ENCODE measurements at places on chromosomes 6 and 20.

DNA sequence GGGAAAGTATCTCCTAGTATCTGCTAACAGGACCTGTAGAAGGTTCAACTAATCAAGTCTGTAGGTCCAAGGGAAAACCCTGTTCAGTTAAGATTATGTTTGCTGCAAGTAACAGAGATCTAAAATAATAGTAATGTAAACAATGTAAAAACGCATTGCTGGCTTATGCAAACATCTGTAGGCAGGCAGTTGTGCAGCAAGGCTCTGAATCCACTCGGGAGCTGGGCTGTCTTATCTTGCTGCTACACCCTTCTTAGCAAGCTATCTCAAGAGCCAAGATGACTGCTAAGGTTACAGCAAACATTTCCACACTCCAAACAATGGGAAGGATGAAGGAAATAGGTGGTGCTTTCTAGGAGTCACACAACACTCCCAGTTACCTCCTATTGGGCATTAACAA is 397.3 kb upstream of the NRSN1 start:
- no peak for DNase-seq

GRCh38 chr20:31607640-31608250 is 2.7 kb downstream of the ID1 start:
- no peak for DNase-seq

DNA sequence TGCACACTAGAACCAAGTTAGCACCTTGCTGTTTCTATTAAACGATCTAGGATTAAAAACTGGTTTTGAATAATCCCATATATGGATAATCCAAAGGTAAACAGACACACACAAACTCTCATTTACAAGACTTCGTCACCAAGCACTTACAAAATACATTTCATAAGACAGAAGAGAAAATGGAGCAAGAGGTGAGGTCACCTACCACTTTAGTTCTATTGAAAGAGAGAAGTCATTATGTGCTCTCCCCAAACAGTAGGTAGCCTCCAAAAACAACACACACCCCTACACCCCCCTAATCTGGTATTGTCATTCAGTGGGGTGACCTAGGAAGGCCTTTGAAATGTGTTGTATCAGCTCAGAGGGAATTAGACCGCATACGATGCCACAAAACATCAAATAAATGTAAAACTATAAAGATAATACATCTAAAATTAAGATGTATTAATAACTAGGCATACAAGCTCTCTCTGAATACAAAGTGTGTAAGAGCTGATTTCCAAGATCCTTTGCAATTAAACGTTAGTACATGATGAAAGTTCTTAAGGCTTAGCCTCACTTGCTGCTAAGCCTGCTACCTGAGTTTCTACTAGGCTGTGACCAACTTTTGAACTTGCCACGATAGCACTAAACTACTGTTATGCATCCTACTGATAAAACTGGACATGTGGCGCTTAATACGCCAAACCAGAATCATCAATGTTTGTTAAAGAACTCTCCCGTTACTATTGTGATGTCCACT is 1.6 kb downstream of the SRPK1 start:
- DNase-seq: no peak

- no peak for DNase-seq
Observed at GRCh38 chr6:125859727-125860126, 69.0 kb downstream of the NCOA7 start.

GRCh38 chr6:33728438-33728837 is 16.9 kb upstream of the UQCC2 start:
- no peak for DNase-seq

DNA sequence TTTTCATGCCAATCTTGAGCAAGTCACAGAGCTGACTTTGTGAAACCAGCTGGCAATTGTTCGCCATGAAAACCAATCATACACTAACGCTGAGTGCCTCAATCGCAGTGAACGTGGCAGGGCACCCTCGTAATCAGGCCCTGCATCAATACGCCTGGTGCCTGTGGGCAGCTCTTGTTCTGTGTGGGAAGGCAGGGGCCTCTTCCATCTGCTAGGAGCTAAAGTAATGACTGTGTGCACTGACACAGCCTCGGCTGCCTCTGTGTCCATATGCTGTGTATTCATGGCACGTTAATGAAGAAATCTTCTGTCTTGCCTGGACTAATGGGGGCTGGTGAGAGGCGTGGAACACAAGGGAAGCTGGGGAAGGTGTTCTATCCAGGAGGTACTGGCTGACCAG is 27.8 kb upstream of the SYNDIG1 start:
- no peak for DNase-seq

GRCh38 chr20:10505827-10506226 is 70.7 kb downstream of the SLX4IP start:
- no peak for DNase-seq

DNA sequence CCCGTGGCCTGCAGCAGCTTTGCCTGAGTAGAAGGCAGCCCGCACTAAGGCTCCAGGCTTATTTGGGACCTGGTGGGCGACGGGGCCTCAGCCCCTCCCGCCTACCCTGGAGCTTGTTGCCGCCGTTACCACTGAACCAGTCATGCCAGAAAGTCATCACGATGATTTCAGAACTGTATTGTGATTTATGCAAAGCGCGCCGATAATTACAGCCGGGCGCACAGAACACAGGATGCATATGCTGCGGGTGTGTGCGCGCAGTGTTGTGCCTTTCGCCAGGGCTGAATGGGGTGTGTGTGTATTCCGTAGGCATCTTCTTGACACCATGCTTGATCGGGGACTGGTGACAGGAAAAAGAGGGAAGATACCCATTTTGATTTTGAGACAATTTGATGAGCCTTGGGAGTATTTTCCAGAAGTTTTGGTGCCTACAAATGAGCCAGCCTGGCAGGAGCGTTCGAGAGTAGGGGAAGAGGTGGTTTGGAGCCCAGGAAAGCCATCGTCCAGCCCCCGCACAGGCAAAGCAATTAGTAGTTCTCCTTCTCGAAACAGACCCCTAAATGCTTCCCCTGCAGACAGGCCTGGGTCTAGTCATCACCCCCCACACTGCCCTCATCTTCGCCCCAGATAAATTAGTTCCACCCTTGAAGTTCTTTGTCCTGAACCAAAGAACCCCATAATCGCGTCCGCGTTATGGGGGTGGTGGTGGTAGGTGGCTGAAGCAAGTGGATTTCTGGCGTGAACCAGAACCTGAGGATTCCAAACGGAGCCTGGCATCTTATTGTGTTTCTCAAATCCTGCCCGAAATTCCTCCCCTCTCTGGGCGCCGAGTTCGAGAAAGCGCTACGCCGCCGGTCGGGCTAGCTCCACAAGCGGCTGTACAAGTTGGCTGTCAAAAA is 1.9 kb upstream of the NR2E1 start:
- no peak for DNase-seq

All from iPS DF 6.9 (cell line).